ENCODE measurements at places on chromosomes 16 and 17. TPM values are rescaled to one million over a fixed set of nuclear protein-coding genes. Genes with fewer than 3 reads are reported as not detected.

SOX8 gene
- 2.0 TPM for total RNA-seq

DNA sequence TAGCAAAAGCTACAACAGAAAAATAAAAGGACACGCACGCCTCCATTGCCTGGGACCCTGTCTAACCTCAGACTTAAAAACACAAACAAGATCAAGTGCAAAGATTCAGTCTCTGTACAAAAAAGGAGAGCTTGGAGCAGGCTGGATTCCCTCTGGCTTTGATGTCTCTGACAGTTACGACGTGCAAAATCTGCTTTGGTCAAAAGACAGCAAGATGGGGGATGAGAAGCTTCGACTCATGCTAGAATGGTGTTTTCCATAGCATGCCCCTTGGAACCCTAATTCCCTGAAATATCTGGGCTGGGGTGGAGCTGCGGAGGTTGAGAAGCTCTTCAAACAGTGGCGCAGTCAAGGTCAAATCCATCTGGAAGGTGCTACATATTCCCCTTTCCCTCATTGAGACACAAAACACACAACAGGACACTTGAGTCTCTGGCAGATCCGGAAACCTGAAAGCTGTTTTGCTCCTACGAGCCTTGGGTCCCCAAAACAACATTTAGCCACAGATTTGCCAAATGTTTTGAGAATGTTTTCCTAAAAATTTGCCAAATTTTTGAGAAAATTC is 9.1 kb downstream of the MYH11 start:
- DNase-seq: no peak

- DNase-seq: no peak
Observed at GRCh38 chr17:47218896-47219430, 9.8 kb downstream of the MYL4 start.

- no peak for DNase-seq
Observed at GRCh38 chr17:60679287-60679686, 1.6 kb downstream of the BCAS3 start.

CD300H gene
- not detected for total RNA-seq

GRCh38 chr16:23333034-23333579 is 31.0 kb downstream of the SCNN1B start:
- no peak for DNase-seq

DNA sequence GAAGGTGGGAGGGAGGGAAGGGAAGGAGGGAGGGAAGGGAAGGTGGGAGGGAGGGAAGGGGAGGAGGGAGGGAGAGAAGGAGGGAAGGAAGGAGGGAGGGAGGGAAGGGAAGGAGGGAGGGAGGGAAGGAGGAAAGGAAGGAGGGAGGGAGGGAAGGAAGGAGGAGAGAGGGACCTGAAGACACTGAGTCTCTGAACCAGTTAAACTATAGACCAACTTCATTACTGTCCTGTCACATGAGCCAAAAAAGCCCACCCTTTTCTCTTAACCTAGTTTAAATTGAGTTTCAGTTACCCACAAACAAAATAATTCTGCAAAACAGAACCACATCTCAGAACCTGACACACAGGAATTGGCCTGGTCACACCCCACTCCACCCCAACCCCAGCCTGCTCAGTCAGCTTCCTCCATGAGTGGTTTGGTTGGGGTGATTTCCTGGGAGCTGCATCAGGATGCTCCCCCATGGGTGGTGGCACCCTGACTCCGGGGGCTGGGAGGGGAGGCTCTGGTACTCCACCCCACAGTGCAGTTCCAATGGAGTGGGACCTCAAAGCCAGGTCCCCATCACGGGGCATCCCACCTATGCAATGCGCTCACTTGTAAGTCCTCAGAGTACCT is 4.7 kb upstream of the PRR29 start:
- DNase-seq: peak; percentile 33

DNA sequence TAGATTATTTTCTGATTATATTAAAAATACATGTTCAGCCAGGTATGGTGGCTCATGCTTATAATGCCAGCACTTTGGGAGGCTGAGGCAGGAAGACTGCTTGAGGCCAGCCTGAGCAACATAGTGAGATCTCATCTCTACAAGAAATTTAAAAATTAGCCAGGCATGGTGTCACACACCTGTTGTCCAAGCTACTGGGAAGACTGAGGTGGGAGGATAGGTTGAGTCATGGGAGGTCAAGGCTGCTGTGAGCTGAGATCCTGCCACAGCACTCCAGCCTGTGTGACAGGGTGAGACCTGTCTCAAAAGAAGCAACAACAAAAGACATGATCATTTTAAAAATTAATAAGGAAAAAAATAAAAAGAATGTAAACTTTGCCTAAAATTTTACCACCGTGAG is 40.7 kb downstream of the PRAC1 start:
- DNase-seq: no peak

GRCh38 chr17:57587193-57587969 is 157.7 kb downstream of the CCDC182 start:
- DNase-seq: no peak

PRSS33 gene
- total RNA-seq: not detected

DNA sequence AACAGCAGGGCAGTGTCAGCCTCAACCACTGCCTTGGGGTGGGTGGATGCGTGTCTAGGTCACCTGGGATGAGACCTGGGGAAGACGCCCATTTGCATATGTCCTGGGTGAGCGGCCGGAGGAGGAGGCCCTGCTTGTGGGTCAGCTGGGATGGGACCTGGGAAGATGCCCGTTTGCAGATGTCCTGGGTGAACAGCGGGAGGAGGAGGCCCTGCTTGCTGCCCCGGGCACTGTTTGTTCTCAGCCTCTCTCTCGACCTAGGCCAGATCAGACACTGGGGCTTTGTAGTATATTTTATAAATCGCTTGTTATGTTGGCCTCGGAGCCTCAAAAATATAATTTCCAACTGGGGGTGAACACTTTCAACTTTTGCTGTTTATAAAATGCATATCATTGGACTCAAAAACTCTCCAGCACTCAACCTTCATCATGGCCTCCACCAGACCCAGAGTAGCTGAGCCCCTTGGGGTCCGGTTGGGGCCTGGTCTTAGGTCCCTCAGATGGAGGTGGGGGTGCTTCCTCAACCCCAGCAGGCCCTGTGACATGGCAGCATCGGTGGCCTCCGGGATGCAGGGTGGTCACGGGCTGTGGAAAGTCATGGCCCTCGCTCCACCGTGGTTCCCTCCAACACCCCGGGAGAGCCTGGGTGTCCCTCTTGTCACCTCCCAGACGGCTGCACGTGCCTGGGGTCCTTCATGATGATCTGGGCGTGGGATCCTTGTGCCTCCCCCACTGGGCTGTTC is 17.3 kb downstream of the DBNDD1 start:
- no peak for DNase-seq

SLC13A2 gene
- not detected for total RNA-seq

DNA sequence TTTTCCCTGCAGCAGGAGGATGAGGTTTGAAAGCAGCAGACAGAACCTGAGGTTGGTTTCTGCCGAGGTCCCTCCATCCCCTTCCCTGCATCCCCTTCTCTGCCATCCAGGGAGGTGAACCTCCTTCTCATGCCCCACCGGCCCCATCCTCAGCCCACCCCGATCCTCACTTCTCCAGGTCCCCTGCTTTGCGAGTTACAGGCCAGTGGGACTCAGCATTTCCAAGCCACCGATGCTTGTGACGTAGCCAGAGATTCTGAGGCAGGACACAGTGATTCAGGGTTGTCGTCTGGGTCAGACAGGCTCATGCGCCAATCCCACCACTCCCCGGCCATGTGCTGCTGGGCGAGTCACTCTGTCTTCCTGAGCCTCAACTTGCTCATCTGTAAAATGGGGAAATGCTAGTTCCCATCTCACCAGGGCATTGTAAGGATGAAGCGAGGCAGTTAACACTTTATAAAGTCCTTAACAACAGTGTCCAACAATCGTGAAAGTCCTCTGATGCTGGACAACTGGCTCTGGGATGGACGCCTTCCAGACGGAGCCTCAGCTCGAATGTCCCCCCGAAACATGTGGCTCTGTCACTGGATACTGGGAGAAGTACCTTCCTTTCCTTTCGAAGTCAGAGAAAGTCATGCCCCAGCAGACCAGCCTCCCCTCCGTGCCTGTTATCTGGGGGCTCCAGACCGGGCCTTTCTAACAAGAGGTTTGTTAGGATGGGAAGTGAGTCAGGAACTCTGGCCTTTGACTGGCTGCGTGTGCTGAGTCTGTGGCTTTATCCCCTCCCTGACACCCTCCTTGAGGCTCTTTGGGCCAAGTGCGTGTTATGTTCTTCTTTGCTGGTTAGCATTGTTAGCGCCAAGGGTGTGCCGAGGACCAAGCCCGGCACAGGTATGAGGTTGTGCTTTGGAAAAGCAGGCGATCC is 21.9 kb downstream of the SEC14L5 start:
- no peak for DNase-seq

DNA sequence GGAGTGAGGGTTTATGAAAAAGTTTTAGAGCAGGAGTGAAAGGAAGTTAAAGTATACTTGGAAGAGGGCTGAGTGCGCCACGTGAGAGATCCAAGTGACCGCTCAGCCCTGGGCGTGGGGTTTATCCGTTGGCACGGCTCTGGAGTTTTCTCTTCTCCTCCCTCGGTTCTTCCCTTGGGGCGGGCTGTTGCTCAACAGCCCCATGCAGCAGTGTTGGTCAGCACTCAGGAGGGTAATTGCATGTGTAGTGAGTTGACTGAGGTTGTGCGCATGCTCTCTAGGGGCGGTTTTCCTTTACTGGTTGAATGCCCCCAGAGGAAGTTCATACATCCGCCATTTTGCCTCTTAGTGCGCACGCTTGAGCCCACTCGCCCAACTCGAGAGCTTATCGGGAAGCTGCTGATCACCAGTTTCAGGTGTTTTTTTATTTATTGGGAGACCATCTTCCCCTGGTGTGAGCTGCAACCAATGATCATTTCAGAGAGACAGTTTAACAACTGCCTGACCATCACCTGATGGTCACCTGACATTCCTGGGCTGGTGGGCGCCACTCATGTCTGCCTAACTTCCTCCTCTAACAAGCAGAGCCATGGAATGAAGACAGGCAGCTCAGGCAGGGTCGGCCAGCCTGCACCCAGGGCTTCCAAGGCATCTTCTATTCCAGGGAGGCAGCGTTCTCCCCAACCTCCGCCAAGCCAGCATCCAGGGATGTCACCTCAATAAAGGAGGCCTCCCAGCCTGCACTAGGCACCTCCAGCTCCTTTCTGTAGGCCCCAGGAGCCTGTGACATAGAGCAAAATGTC is 41.3 kb upstream of the DNAH17 start:
- no peak for DNase-seq

GRCh38 chr17:45226576-45226975 is 4.9 kb downstream of the FMNL1 start:
- DNase-seq: peak; percentile 12

DNA sequence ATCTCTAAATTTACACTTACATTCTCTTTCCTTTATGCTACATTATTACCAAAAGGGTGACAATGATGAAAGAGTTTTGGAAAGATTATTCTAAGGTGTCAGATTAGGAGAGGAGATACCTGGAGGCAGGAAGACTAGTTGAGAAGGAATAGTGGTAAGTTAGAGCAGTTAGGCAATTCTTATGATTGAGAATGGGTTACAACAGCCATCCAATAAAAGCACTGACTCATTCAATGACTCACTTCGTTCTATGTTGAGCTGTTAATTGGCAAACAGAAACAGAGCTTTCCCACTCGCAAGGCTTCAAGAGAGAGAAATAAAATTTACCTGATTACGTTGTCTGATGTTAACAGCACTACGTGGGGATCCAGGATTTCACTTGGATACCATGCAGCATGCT is 5.8 kb downstream of the NUP88 start:
- no peak for DNase-seq

GRB7 gene
- 1.2 TPM for total RNA-seq

DNA sequence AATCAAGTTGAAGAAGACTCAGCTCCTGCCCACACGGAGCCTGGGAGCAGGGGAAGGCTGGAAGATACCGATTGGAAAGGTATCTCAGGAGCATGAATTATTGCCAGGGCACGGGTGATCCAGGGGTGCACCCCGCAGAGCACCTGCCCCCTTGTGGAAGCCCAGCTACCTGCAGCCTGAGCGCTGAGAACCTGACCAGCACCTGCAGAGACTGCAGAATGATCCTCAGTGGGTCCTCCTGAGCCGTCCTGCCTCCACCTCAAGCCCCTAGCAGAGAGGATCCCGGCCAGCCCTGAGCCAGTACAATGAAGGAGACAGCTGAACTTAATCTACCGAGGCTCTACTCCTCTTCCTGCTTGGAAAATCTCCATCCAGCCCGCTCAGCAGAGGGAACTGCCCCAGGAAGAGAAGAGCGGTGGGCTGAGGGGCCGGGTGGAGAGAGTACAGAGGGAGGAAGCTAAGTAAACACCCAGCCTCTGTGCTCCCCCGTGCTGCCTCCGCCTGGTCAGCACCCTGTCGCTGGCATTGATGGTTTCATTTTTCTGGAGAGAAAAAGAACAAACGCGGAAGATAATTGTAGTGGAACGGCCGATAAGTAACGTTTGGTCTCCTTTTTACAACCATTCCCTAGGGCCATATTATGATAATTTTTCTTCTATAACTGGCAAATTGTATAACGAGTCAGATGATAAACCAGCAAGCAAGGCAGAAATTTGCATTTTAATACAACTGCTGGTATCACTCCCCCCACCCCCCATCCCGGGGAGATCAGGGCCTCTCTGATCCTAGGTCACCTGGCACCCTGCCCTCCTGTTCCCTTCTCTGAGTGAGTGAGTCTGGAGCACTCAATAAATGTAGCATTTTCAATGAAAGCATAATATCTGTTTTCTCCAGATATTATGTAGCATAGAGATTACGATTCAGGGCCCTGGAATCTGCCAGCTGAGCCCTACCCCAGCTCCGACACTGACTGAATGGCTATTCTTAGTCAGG is 204.5 kb upstream of the RPL38 start:
- peak; percentile 72 for DNase-seq

DNA sequence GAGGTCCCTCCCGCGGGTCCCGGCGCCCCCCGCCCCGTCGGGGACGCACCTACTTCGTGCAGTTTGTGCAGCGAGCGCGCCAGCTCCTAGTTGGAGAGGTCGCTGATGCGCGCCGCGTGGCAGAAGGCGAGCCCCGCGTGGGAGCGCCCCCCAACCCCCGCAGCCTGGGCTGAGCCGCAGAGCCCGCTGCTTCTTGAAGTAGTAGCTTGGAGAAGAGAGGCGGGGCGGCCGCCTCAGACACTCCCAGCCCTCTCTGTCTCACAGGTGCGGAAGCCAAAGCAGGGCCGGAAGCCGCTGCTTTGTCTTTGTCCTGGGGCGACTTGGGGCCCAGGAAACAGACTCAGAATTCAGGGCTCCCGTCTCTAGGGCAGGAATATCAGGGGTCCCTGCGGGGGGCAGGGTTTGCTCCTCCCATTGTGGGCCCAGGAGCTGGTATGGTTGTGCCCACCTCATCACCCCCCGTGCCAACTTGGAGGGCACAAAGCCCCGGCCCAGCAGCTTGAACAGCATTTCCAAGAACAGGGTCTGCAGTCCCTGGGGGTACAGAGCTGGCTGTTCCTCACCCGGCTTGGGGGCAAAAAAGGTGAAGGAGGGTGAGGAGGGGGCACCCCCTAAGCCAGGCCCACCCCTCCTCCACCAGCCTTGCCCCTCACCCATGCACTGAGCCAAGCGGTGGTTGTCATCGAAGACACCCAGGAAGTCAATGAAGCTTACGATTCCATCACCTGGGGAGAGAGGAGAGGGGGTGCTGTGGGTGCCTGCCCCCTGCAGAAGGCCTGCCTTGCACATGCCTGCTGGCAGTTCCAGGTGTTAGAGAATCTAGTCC is 13.5 kb downstream of the SPATA32 start:
- DNase-seq: peak; percentile 88

VTN gene
- total RNA-seq: not detected

GRCh38 chr17:69876757-69877156 is 198.3 kb upstream of the KCNJ16 start:
- no peak for DNase-seq
